Stimulated activated CD4-positive, alpha-beta T cell treated with anti-CD3 and anti-CD28 coated beads, Interleukin-1b, Interleukin-23, amount 100 ng/mL, for 48 hours (primary cell): ENCODE measurements at places on chromosomes 5 and 9.

DNA sequence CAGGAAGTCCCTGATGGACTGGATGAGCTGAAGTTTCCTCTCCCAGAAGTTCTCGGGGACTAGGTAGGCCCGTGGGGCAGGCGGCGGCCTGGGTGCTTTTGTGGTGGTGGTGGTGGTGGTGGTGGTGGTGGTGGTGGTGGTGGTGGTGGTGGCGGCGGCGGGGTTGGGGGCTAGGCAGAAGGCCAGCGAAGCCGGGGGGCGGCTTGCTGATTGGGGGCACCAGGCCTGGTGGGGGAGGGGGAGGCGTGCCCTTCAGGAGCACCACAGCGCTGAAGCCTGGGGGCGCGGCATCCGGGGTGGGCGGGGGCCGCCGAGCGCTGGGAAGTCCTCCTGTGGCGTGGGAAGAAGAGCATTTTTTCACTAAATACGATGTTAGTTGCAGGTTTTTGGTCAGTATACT, 26.9 kb downstream of the SPATA31C1 start:
- no peak for DNase-seq

- DNase-seq = no peak
Observed at GRCh38 chr9:82037126-82037525, 48.6 kb downstream of the SPATA31D1 start.

GRCh38 chr5:138246334-138246733, 28.1 kb downstream of the GFRA3 start:
- DNase-seq = no peak

GRCh38 chr9:6712041-6712440, 45.7 kb upstream of the KDM4C start:
- no peak for DNase-seq

DNA sequence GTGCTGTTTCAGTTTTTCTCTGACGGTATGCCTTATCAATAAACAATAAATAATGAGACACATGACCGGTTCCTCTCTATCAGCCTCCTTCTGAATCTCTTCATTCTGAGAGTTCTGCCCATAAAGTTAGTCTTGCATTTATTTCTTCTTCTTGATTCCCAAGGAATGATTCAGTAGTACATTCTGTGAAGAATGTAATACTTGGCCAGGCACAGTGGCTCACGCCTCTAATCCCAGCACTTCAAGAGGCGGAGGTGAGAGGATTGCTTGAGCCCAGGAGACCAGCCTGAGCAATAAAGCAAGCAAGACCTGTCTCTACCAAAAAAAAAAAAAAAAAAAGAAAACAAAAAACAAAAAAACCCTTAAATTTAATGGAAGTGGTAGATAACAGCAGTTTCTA, 53.9 kb downstream of the PAM start:
- no peak for DNase-seq

DNA sequence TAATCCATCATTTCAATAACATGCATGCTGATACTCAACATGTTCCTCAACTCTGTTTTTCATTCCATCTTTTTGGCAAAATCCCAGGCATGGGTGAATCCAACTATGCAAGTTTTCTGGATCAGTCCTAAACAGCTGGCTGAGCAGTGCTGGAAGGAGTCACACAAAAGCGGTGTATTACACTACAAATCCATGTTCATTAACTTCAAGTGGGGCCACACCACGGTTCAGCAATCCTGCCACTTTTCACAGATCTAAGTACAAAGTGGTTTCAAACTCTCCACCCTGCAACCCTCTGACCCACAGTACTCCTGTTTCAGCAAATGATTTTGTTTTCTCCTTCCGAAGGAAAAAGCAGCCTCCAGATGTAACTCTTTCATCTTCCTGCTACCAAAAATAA, 222.5 kb downstream of the EPB41L4A start:
- DNase-seq = no peak

DNA sequence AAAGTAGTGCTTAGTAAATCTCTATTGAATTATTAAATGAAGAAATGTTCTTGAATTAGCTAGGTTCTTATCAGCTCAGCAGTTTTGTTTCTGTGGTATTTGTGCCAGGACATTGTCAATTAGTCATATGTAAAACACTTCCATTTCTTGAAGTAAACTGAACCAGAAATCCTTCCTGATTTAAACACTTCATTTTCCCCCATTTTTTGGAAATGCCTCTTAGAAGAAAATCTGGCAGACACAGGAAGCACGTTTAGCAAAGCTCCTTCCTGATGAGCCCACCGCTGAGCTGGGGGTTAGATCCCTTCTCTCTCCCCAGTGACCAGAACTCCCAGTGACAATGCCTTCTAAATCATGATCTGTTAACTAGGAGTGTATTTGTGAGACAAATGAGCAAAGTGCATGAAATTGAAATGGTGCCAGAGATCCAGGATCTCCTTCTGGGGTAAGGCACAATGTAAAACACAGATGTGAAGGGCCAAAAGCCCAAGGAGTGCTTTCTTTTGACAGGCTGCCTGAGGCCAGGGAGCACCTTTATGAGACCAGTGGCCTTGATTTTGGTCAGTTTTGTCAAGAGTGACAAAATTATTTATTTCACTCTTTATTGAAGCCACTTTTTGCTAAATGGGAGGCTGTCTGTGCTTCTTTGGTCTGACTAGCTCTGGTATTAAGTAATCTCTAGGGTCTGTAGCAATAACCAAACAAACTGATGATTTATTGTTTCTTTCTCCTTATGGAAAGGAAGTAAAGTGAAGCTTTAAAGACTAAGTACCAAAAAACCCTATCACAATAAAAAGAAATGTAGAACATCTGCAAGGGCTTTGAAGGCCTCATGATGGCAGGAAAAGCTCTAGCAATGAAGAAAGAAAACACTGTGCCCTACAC, 25.5 kb upstream of the RUSC2 start:
- no peak for DNase-seq

DNA sequence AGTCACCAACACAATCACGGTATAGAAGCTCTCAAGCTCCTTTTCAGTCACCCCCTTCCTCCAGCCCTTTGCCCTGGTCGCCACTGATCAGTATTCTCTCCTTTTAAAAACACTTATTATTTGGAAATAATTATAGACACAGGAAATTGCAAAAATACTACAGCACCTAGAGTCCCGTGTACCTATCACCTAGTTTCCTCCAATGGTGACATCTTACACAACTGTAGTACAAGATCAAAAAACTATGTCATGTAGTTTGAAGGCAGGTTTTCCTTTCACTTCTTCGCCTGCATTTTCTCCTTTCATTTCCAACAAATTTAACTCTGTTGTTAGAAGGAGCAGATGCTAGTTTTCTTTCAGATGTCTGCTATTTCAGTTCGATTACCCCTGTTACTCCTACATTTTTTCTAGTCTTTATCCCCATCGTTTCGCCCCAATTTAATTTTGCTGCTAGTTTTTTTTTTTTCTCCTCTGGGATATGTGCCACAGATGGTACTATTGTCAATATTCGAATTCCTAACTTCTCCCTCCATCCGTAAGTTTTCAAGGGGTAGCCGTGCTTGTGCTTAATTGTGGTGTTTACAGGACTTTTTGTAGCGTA, 612 bp upstream of the ATG10 start:
- no peak for DNase-seq

GRCh38 chr9:131651599-131651998, 88.3 kb downstream of the RAPGEF1 start:
- no peak for DNase-seq

DNA sequence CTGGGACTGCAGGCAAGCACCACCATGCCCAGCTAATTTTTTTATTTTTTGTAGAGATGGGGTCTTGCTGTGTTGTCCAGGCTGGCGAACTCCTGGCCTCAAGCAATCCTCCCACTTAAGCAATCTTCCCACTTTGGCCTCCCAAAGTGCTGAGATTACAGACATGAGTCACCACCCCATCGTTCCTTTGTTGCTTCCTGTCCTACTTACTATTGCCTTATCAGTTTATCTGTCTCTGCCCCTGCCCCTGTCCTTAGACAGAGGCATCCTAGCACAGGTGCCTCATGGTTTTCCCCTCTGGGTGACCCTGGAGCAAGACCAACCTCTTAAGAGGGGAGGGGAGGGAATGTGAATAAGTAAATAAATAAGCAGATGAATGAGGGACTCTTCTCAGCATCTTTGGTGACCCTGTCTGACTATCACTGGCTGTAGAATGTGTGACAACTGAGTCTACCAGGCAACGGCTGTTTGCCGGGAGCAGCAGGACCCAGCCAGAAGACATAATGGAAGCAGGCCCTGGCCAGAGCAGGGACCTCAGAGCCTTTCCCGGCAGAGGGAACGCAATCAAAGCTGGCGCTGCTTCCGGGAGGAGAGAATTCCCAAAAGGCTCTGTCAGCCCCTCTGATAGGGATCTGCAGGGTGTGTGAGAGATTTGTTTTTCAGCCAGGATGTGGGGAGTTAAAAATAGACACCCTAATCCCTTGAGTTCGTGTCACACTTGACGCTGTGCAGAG, 43.8 kb upstream of the DAB2IP start:
- no peak for DNase-seq

GRCh38 chr5:94544031-94544650, 74.3 kb downstream of the KIAA0825 start:
- DNase-seq = no peak

DNA sequence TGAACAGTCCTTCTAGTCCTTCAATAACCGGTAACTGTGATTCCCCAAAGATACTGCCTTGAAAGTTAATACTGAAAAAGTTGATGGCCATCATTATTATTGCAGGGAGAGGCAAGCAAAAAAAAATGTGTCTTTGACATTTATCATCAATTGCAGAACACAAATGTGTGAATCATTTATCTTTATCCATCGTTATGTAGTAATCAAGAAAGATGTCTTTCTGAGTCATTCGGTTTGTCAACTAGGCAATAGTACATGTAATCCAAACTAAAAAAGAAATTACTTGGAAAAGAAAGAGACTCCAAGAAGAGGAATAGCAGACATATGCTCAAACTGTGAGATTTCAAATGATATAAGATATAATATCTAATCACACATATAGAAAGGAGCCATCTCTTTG, 473.0 kb downstream of the CETN3 start:
- DNase-seq = no peak

- no peak for DNase-seq
Observed at GRCh38 chr5:127976991-127977717, 106.4 kb upstream of the SLC12A2 start.

- no peak for DNase-seq
Observed at GRCh38 chr5:177130211-177131018, 3.2 kb upstream of the NSD1 start.

- DNase-seq = no peak
Observed at GRCh38 chr5:36644727-36645126, 38.3 kb downstream of the SLC1A3 start.

DNA sequence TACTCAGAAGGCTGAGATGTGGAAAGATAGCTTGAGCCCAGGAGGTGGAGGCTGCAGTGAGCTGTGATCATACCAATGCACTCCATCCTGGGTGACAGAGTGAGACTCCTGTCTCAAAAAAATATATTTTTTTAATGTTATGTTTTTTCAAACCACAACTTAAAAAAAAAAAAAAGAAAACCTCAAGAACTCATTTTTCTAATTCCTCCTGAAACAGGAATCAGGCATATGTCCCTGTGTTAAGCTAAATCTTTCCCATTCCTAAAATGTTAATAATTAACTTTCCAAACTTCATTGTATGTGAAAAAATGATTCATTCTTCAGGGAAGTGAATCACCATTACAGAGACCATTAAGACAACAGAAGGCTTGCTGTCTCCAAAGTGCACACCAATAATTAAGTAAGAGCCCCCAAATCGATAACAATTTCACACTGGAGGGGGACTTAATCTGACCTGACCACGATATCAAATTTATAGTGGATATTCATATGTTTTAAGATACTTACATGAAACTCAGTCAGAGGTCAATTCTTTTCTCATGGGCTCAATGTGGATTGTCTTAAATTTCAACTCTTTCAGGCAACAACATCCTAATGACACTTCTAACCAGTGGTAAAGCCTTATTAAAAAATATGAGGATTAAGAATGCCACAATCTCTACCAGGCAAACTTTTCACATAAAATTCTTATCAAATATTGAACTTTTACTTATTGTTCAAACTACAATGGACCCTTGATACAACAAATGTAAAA, 5.2 kb downstream of the CEMIP2 start:
- no peak for DNase-seq

DNA sequence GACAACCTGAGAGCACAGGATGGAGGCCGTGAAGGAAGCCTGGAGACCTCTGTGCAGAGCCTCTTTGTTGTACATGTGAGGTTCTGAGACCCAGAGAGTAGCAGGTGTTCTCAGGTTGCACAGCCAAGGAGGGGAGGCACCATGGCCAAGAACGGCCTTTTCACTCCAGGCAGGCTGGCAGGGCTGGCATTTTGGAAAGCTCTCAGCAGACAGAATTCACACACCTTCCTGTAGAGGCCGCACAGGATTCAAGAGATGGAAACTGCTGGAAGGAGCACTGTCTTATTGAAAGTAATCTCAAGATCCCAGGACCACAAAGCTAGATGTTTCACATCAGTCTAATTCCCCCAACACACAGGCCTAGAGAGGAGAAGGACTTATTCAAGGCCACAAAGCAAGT, 52.8 kb upstream of the XPA start:
- DNase-seq = no peak

DNA sequence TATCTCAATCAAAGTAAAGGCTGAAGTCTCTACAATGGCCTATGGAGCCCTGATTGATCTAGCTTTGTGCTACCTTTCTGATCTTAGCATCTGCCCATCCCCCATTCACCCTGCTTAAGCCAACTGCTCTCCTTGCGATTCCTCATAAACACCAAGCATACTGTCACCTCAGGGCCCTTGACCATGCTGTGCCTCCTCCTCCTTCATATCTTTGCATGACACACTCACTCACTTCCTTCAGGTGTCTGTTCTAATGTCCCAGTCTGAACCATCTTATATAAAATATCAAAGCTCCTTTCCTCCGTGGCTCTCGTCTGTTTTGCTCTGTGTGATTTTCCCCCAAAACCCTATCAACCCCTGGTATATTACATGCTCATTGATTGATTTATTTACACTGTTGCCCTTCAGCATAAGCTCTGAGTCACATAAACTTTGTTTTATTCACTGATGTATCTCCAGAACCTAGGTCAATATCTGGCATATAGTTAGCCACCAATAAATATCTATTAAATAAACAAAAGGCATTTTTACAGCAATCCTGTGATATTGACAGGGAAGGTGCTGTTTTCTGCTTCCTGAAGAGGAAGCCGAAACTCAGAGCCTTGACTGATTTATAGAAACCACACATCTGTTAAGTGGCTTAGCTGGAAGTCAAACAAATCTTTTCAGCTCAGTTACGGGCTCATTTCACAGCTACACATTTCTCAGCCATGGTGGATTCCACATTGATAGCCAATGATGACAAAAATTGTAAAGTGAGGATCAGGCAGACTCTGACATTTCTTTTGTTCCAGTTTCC, 103.6 kb downstream of the BOD1 start:
- DNase-seq = no peak

GRCh38 chr5:178515776-178516503, 74.3 kb downstream of the COL23A1 start:
- DNase-seq = no peak

GRCh38 chr9:13424204-13424603, 144.7 kb upstream of the MPDZ start:
- no peak for DNase-seq

- DNase-seq = no peak
Observed at GRCh38 chr5:105033637-105034400, 1471.2 kb upstream of the NUDT12 start.

- no peak for DNase-seq
Observed at GRCh38 chr9:69820955-69821788, 555 bp downstream of the CFAP95 start.
